Activated CD8-positive, alpha-beta T cell treated with anti-CD3 and anti-CD28 coated beads, Interleukin-2, amount 10 ng/mL, durations not matched to agents 7 days and 5 days (primary cell): ENCODE measurements at places on chromosomes 12 and 14.
A peak's percentile ranks its signal among the peaks of the same experiment; 100 is the strongest.

DNA sequence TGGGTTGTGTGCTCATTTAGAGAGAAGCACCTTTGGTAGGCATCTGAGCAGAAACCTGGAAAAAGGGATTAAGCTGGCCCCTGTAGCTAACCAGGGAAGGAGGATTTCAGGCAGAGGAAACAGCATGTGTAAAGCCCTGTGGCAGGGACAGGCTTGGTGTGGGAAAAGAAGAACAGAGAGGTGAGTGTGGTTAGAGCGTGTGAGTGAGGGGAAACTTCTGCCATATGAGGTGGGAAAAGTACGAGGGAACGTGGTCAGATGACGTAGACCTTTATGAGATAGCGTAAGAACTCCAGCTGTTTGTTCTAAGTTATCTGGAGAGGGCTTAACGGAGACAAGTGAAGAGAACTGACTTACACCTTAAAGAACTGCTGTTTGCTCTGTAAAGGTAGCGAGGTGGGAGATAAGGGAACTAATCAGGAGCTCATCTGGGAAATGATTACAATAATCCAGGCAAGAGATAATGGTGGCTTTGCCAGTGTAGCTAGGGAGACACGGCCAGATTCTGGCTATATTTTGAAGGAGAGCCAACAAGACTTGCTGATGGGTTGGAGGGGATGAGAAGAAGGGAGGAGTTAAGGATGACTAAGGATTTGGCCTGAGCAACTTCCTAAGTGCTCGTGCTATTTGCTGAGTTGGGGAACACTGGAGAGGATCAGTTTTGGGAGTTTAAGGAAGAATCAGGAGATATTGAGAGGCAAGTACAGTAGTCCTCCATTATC is 234.0 kb downstream of the ETNK1 start:
- no peak overlapping the region for H3K4me3 ChIP-seq
- H3K4me1 ChIP-seq, result no peaks in the 10 kb centered on the region
- H3K27ac ChIP-seq, result no peak overlapping the region
- no peaks in the 10 kb centered on the region for H3K36me3 ChIP-seq
- no peak for DNase-seq

- H3K4me3 ChIP-seq, result no peak overlapping the region
- no peaks in the 10 kb centered on the region for H3K27me3 ChIP-seq
- H3K27ac ChIP-seq, result peak overlapping the region; percentile 40
- H3K36me3 ChIP-seq, result peaks cover 79% of the 10 kb centered on the region
These were observed 12.3 kb downstream of the METTL3 start for GRCh38 chr14:21498540-21499526.

GRCh38 chr12:121576851-121577391 is 3.9 kb downstream of the KDM2B start:
- H3K27me3 ChIP-seq, result no peaks in the 10 kb centered on the region
- peaks cover 23% of the 10 kb centered on the region for H3K4me1 ChIP-seq
- DNase-seq, result no peak

DNA sequence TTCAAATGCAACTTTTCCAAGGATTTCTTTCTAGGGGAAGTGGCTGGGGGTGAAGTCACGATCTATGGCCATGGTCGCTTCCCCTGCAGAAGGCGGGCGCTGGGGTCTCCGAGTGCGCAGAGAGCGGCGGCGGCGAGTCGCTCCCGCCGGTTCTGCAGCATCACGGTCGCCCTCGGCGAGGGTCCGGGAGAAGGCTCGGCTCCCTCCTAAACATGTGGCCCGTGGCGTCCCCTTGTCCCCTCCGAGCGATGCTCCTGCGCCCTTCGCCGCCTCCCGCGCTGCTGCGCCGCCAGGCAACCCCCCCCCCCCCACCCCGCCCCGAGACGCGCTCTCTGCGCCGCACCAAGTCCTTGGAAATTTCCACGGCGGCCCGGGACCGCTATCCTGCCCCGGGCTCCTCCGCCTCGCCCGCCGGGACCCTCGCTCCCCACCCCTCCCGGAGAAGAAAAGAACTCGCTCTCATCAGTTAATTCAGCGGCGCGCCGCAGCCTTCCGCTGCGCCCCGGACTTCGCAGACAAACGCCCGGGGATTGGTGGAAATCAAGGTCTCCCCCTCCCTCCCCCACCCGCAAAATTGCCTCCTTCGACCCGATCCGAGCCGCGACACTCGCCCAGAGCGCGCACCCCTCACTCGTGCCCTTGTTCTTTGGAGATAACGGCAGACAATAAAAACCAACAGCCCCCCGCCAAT is at the start of gene ST8SIA1:
ST8SIA1 (minus strand) TSS at position 298 of the 691 bp plus-strand sequence. CDS start 475 bp downstream, outside the sequence.
- H3K4me1 ChIP-seq, result peaks cover 16% of the 10 kb centered on the region
- peak within 1 kb of the TSS; percentile 23 for H3K27ac ChIP-seq

DNA sequence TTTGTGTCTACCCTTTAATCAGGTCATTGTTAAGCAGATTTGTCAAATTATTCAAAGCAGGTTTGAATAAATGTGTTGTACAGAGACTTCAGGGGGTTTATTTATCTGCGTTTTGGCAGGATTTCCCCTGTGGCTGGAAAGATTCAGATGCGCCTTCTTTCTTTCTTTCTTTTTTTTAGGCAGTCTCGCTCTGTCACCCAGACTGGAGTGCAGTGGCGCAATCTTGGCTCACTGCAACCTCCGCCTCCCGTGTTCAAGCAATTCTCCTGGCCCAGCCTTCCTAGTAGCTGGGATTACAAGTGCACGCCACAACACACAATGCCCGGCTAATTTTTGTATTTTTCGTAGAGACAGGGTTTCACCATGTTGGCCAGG is 6.3 kb upstream of the NANOGNB start:
- H3K36me3 ChIP-seq, result no peaks in the 10 kb centered on the region
- H3K4me3 ChIP-seq, result no peak overlapping the region

- no peak overlapping the region for H3K27ac ChIP-seq
- no peaks in the 10 kb centered on the region for H3K27me3 ChIP-seq
- H3K36me3 ChIP-seq, result peaks cover 51% of the 10 kb centered on the region
- H3K4me1 ChIP-seq, result no peaks in the 10 kb centered on the region
- H3K4me3 ChIP-seq, result no peak overlapping the region
These were observed 27.3 kb upstream of the BBS10 start for GRCh38 chr12:76375470-76375869.

GRCh38 chr14:84541018-84541417 is 988.9 kb upstream of the FLRT2 start:
- H3K27ac ChIP-seq, result no peak overlapping the region
- H3K4me1 ChIP-seq, result no peaks in the 10 kb centered on the region
- H3K27me3 ChIP-seq, result no peaks in the 10 kb centered on the region
- H3K4me3 ChIP-seq, result no peak overlapping the region

- peaks cover 18% of the 10 kb centered on the region for H3K4me1 ChIP-seq
- no peak overlapping the region for H3K4me3 ChIP-seq
- peaks cover 23% of the 10 kb centered on the region for H3K36me3 ChIP-seq
- no peaks in the 10 kb centered on the region for H3K27me3 ChIP-seq
- no peak overlapping the region for H3K27ac ChIP-seq
- no peak for DNase-seq
These were observed 142.8 kb downstream of the BTG1 start for GRCh38 chr12:92002673-92003382.

DNA sequence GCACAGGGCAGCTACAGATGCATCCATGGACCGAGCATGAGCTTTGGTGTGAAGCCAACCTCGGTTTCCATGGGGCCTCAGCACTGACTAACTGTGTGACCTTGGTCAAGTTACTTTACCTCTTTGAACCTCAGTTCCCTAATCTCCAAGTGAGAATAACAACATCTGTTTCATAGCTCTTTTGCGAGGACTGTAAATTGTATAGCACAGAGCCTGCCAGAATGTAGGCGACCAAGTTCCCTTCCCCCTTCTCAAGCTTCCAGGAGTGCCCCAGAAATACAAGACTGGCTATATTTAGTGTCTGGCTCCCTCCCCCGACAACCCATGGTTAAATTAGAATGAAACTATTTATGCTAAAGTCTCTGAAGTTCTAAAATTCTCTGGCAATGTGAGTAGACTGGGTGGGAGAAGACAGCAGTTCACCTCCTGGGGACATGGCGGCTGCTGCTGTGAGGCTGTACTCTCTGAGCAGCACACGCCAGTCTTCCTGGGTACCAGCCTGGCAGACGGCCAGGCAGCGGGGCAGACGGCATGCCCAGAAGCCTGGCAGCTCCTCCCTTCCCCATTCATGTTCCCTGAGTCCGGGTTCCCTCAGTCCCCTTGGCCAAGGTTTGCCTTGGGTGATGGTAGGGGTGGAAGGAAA is 22.0 kb upstream of the TMED10 start:
- no peak for DNase-seq
- no peak overlapping the region for H3K27ac ChIP-seq
- no peaks in the 10 kb centered on the region for H3K36me3 ChIP-seq
